ENCODE measurements at places on chromosomes 3 and 15.

- no peaks in the 10 kb centered on the region for H3K27me3 ChIP-seq
- H3K4me1 ChIP-seq: peaks cover 18% of the 10 kb centered on the region
- peak overlapping the region; percentile 81 for H3K27ac ChIP-seq
- peaks cover 13% of the 10 kb centered on the region for H3K36me3 ChIP-seq
- no peak for DNase-seq
Observed at GRCh38 chr3:51994530-51994929, 1.2 kb downstream of the RPL29 start.

DNA sequence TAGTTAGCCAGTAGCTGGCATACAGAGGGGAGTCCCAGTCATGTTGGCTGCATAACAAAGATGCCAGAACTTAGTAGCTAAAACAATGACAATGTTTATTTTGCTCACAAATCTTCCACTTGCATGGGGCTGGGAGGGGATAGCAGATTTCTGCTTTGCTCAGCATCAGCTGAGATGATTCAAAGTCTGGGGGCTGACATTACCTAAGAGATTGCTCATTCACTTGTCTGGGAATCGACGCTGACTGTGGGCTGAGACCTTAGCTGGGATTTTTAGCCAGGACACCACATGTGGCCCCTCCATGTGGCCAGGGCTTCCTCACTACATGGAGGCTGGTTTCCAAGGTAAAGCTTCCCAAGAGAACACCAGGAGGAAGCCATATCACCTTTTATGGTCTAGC is 12.7 kb upstream of the CFAP100 start:
- no peaks in the 10 kb centered on the region for H3K4me1 ChIP-seq
- no peak overlapping the region for H3K4me3 ChIP-seq
- no peaks in the 10 kb centered on the region for H3K27me3 ChIP-seq
- no peak overlapping the region for H3K27ac ChIP-seq
- H3K36me3 ChIP-seq: no peaks in the 10 kb centered on the region
- DNase-seq: no peak

DNA sequence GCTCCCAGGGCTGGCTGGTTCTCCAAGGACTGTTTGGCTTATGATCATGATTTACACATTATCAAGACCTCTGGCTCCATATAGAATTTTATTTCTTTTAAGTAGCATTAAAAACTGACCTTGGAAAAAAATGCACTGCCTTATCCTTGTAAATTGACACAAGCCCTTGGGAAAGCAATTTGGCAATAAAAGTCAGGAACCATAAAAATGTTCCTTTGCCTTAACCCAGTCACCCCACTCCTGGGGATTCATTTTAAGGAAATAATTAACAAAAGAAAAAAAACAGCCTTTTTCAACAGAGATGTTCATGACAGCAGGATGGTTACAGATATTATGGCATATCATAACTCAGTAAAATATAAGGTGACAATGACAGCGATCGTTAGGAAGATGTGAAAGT is 51.6 kb upstream of the NR2E3 start:
- no peak overlapping the region for H3K4me3 ChIP-seq
- no peaks in the 10 kb centered on the region for H3K4me1 ChIP-seq
- H3K27me3 ChIP-seq: no peaks in the 10 kb centered on the region
- H3K27ac ChIP-seq: no peak overlapping the region
- DNase-seq: no peak

DNA sequence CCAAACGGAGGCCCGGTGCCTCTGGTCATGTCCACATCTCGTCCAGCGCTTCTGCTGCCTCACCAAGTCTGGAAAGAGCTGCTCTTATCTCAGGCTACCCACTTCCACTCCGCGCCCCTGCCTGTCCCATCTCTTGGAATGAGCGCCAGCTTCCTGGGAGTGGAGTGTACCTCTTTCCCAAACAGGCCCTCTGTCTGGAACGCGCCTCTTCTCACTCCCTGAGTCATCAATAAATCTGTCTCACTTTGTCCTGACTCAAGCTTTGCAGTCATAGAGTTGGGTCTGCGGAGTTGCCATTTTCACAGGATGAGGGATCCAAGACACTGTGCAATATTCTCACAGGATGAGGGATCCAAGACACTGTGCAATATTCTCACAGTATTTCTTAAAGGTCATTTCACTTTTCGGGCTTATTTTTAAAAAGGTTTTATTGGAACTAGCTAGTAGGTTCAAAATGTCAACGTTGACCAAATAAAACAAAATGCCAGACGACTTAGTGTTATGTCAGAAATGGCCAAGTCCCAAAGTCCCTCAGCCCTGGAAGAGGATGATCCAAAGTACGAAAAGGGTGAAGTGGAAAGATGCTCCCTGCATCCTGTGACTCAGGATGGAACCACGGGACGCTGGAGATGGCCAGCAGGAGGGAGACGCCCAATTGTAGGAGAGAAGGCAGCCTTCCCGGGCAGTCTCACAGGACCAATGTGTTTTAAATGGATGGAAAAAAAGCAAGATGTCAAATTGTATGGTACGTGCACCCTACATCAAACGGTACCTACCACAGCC is 81.1 kb downstream of the CHSY1 start:
- H3K27me3 ChIP-seq: no peaks in the 10 kb centered on the region
- peaks cover 46% of the 10 kb centered on the region for H3K4me1 ChIP-seq
- no peak for DNase-seq
- H3K36me3 ChIP-seq: no peaks in the 10 kb centered on the region
- no peak overlapping the region for H3K4me3 ChIP-seq

- no peak for DNase-seq
- no peaks in the 10 kb centered on the region for H3K27me3 ChIP-seq
- H3K4me1 ChIP-seq: no peaks in the 10 kb centered on the region
- H3K4me3 ChIP-seq: peak overlapping the region; percentile 43
- peak overlapping the region; percentile 82 for H3K27ac ChIP-seq
Observed at GRCh38 chr15:41584636-41585126, 25.7 kb downstream of the TYRO3 start.

DNA sequence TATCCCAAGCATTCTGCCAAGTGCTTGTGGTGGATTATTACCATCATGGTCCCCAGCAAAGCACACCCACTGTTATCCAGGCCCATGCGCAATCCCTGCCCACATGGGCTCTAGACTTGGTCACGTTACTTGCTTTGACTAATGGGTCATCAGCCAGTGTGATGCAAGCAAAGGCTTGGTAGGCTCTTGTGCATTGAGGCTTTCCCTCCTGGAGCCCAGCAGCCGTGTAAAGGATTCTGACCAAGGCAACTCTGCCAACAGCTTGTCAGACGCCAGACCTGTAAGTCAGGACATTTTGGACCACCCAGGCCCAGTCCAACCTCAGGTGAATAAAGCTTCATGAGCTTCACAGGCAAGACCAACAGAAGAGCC is 93.9 kb downstream of the ABHD5 start:
- DNase-seq: no peak
- H3K27me3 ChIP-seq: no peaks in the 10 kb centered on the region
- no peak overlapping the region for H3K27ac ChIP-seq
- H3K36me3 ChIP-seq: no peaks in the 10 kb centered on the region
- H3K4me3 ChIP-seq: no peak overlapping the region
- H3K4me1 ChIP-seq: no peaks in the 10 kb centered on the region

DNA sequence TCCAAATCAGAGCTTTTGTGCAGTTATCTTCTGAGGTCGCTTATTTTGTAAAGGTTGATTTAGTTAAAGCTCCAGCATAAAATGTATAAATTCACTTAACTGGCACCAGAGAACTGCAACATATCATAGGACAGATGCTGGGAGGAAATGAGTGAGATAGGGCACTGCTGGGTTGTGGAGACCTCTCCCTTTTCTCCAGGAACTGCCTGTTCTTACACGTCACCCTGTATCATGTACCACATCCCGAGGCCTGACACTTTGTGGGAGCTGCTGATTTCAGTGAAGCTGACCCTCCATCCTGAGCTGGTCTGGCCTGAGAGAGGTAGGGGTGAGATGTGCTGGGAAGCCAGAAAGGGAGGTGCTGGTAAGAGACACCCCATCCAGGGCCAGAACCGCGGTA is 213.8 kb upstream of the FEZF2 start:
- H3K27me3 ChIP-seq: no peaks in the 10 kb centered on the region
- no peaks in the 10 kb centered on the region for H3K36me3 ChIP-seq
- no peak for DNase-seq

- no peaks in the 10 kb centered on the region for H3K4me1 ChIP-seq
- no peak overlapping the region for H3K4me3 ChIP-seq
- no peaks in the 10 kb centered on the region for H3K27me3 ChIP-seq
- no peak for DNase-seq
- H3K36me3 ChIP-seq: no peaks in the 10 kb centered on the region
Observed at GRCh38 chr3:141255846-141256261, 24.2 kb downstream of the PXYLP1 start.

- DNase-seq: no peak
- H3K27ac ChIP-seq: no peak overlapping the region
- H3K4me3 ChIP-seq: no peak overlapping the region
- H3K27me3 ChIP-seq: no peaks in the 10 kb centered on the region
Observed at GRCh38 chr3:197406266-197406665, 107.9 kb upstream of the DLG1 start.

GRCh38 chr15:69132977-69133861 is 27.2 kb upstream of the GLCE start:
- no peak overlapping the region for H3K4me3 ChIP-seq
- H3K27ac ChIP-seq: no peak overlapping the region
- H3K27me3 ChIP-seq: peaks cover 2% of the 10 kb centered on the region
- no peaks in the 10 kb centered on the region for H3K36me3 ChIP-seq
- no peak for DNase-seq
- H3K4me1 ChIP-seq: no peaks in the 10 kb centered on the region

DNA sequence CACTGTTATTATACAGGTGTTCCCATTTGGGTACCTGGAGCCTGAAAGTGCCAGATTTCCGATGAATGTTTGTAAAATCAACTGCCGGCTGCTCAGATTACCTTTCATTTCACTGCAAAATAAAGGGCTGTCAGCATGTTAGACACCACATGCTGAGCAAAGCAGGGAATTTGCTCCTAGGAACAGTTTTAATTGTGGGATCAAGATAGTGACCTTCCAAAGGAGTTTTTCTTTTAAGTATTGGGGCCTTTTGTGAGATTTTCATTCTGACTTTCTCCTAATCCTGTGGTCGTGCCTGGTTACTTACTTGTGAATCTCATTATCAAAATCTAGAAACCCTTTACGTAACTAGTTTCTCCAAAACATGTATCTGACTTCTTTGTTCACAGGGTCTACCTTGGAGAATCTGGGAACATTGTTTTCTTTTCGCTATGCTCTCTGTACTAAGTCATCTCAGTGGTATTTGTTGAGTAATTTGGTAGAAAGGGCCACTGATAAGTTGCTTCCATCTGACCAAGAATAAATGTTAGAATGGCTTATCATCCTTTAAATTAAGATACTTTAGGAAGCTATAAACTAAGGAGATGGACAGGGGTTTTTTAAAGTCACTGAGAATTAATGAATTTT is 40.8 kb upstream of the LRTM1 start:
- H3K4me3 ChIP-seq: no peak overlapping the region
- H3K27me3 ChIP-seq: no peaks in the 10 kb centered on the region
- no peaks in the 10 kb centered on the region for H3K36me3 ChIP-seq

GRCh38 chr3:44125246-44125645 is 116.4 kb upstream of the TOPAZ1 start:
- H3K4me3 ChIP-seq: no peak overlapping the region
- no peak overlapping the region for H3K27ac ChIP-seq
- no peaks in the 10 kb centered on the region for H3K4me1 ChIP-seq

GRCh38 chr3:51156147-51156546 is 228.9 kb upstream of the MANF start:
- no peaks in the 10 kb centered on the region for H3K27me3 ChIP-seq
- no peak for DNase-seq
- H3K27ac ChIP-seq: no peak overlapping the region

GRCh38 chr3:65671004-65671403 is 367.7 kb downstream of the MAGI1 start:
- no peak overlapping the region for H3K27ac ChIP-seq
- DNase-seq: no peak
- no peaks in the 10 kb centered on the region for H3K27me3 ChIP-seq
- no peaks in the 10 kb centered on the region for H3K4me1 ChIP-seq
- no peak overlapping the region for H3K4me3 ChIP-seq

GRCh38 chr3:178172121-178172520 is 364.1 kb upstream of the KCNMB2 start:
- no peaks in the 10 kb centered on the region for H3K36me3 ChIP-seq
- H3K27me3 ChIP-seq: no peaks in the 10 kb centered on the region
- no peaks in the 10 kb centered on the region for H3K4me1 ChIP-seq
- DNase-seq: no peak
- H3K27ac ChIP-seq: no peak overlapping the region

GRCh38 chr15:46676233-46677206 is 1040.8 kb upstream of the SEMA6D start:
- no peak for DNase-seq
- H3K36me3 ChIP-seq: no peaks in the 10 kb centered on the region
- no peak overlapping the region for H3K4me3 ChIP-seq
- H3K4me1 ChIP-seq: no peaks in the 10 kb centered on the region
- H3K27me3 ChIP-seq: no peaks in the 10 kb centered on the region
- no peak overlapping the region for H3K27ac ChIP-seq

DNA sequence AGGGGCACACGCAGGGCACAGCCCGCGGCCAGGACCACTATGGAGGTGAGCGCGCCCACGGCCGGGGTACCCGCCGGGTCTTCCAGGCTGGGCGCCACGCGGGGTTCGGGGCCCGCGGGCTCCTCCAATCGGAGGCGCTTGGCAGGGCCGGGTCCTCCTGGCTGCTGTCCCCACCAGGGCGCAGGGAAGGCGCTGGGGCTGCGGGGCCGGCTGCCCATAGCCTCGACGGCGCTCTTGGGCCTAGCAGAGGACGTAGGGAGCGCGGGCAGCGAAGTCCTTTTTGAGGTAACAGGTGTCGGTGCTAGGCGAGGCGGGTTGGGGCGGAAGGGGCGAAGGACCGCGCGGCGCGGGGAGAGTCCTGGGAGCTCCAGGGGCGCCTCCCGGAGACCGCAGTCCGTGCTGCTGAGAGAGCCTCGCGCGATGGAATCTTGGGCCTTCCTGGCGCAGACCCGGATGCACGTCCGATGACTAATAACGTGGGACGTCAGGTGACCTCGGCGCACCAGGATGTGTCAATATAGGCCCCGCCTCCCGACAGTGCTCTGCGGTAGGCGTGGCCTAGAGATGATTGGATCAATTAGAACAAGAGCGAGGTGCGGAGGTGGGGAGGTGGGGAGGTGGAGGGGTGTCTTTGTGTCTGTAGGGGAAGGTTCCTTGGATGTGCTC is at the start of gene PRR23A:
TSS of gene PRR23A (minus strand) at position 218 of the 666 bp plus-strand sequence. CDS start at position 218, 0 bp downstream.
- no peak for DNase-seq
- no peak within 1 kb of the TSS for H3K27ac ChIP-seq
- H3K4me1 ChIP-seq: no peaks in the 10 kb centered on the region
- H3K4me3 ChIP-seq: no peak within 1 kb of the TSS

GRCh38 chr3:9041626-9042025 is 78.4 kb upstream of the RAD18 start:
- H3K36me3 ChIP-seq: no peaks in the 10 kb centered on the region
- no peak for DNase-seq
- no peaks in the 10 kb centered on the region for H3K4me1 ChIP-seq
- no peak overlapping the region for H3K4me3 ChIP-seq
- H3K27me3 ChIP-seq: peaks cover 2% of the 10 kb centered on the region

DNA sequence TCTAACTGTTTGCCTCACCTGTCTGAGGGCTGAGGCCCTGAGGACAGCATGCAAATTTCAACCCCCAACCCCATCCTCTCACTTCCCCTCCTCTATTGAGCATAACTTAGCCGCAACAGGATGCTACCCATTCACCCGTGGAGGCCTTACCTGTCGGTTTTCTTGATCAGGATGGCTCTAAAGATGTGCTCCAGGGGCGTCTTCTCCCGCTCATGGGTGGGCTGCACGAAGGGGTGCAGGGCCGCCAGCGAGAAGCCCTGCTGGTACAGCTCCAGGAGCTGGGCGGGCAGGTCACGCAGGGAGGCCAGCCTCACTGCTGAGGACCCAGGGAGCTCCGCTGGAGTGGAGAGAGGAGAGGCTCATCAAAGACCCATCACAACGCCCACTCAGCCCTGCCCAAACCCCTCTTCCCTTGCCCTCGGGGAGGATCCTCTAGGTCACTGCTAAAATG is 79.8 kb downstream of the RFTN1 start:
- H3K4me1 ChIP-seq: no peaks in the 10 kb centered on the region
- H3K36me3 ChIP-seq: no peaks in the 10 kb centered on the region
- H3K27ac ChIP-seq: no peak overlapping the region
- no peaks in the 10 kb centered on the region for H3K27me3 ChIP-seq
